ENCODE measurements at places on chromosomes 1 and 21.
A peak's percentile ranks its signal among the peaks of the same experiment; 100 is the strongest.

GRCh38 chr1:34781071-34781843 is at the start of gene GJB3:
Gene GJB3, plus strand, starts transcription at chr1:34781214. Its CDS starts 3,549 bp downstream, at chr1:34784763.
- DNase-seq = no peak

- no peak for DNase-seq
Observed at GRCh38 chr1:174966008-174966572, 33.7 kb upstream of the CACYBP start.

DNA sequence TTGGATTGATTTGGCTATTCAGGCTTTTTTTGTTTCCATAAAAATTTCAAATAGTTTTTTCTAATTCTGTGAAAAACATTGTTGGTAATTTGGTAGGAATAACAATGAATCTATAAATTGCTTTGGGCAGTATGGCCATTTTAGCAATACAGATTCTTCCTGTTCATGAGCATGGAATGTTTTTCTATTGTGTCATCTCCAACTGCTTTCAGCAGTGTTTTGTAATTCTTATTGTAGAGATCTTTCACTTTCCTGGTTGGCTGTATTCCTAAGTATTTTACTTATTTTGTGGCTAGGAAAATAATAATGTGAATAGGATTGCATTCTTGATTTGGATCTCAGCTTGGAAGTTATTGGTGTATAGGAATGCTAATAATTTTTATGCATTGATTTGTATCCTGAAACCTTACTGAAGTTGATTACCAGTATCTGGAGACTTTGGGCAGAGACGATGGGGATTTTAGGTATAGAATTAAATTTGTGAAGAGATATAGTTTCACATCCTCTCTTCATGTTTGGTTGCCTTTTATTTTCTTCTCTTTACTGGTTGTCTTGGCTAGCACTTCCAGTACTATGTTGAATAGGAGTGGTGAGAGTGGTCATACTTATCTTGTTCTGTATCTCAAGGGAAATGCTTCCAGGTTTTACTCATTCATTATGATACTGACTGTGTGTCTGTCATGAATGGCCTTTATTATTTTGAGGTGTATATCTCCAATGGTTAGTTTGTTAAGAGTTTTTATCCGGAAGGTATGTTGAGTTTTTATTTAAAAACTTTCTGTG is 57.3 kb downstream of the DRAM2 start:
- no peak for DNase-seq

GRCh38 chr1:40607921-40608320 is 57.6 kb downstream of the RIMS3 start:
- DNase-seq = no peak

GRCh38 chr1:177164380-177165068 is at the start of gene ASTN1:
Gene ASTN1, minus strand, starts transcription at chr1:177164712. Its CDS starts 36 bp downstream, at chr1:177164676.
- DNase-seq = no peak

GRCh38 chr1:112721966-112722524 is 6.9 kb upstream of the PPM1J start:
- DNase-seq = no peak

DNA sequence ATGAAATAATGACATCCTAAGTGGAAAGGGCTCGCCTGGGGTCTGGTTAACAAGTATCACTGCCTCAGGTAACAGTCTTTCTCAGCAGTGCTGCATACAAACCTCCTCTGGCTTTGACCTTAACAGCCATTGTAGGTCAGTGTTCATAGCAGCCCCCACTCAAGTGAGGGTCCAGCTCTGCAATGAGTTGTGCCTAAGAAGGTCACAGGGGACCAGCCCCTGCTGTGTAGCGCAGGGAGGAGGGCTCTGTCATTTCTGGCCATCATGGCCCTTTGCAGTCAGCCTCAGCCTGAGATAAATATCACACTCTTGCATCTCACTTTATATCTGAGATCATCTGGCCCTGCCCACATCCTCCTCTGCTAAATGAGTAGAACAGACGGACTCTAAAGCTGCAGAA is 18.1 kb upstream of the MYSM1 start:
- no peak for DNase-seq

GRCh38 chr1:85406887-85407533 is 57.9 kb downstream of the DDAH1 start:
- DNase-seq = no peak

DNA sequence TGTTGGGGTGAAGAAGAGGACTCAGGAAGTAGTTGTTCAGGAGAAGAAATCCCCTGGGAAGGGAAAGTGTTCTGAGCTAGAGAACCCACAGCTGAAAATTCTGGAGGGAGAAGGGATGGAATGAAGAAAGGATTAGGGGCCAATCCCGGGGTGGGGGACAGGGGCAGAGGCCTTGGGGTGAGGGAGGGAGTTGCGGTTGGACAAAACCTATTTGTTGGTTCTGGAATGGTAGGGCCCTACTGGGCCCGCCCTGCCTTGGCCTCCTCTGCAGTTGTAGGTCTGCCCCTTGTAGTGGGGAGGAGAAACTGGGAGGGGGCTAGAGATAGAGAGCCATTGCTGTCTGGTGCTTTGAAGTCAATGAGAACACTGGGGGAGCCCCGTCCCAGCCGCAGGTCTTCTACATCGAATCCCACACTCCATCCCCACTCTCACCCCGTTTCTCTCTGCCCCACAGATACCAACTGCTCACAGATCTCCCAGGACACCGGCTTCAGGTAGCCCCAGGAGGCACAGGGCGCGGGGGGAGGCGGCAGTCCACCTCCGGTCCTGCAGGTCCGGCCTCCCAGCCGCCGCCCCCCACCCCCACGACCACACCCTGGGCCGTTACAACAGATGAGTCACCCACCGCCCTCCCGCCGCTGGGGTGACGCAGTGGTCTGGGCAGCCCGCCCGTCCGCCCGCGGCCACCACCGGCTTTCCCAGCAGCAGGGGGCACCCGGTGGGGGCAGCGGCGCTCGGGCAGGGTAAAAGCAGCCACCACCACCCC is 1.1 kb downstream of the TAGLN2 start:
- DNase-seq = peak; percentile 89

DNA sequence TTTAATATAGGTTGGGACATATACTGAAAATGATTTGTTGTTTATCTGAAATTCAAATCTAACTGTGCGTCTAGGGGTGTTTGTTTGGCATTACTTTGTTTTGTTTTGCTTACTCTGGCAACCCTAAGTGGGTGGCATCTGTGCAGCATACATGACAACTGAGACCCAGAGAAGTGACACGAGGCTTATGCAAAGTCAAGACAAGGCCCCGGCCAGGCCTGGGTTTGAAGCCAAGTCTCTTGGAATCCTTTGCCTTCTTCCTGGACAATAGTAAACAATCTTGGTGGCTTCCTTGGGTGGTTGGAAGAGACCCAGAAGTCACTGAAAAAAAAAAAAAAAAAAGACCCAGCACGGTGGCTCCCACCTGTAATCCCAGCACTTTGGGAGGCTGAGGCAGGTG is 197.6 kb upstream of the TMEM51 start:
- DNase-seq = no peak

DNA sequence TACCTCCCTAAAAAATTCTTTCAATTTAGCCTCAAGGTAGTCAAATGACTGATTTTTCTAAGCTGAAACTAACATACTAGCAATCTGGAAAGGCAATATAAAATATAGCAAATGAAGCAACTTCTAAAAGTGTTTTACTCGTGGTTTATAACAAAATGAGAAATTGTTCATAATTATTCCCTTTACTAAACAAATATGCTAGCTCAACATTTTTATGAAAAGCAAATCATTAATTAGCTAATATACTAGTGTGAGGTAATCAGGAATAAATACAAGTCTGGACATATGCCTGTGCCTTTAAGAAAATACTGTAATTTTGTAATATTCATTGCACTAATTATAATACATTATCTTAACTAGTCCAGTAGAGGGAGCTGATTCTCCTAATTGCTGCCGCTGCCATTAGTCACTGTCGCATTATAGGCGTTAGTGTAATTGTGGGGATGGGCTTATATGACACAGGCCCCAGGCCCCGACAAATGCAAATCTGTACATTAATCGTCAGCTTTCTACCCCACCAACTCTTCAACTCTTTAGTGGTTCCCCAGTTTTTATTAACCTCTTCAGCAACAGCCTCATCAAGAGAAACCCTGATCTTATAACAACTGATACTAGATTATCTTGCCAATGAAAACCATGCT is 160.9 kb downstream of the GABPA start:
- DNase-seq = peak; percentile 15

DNA sequence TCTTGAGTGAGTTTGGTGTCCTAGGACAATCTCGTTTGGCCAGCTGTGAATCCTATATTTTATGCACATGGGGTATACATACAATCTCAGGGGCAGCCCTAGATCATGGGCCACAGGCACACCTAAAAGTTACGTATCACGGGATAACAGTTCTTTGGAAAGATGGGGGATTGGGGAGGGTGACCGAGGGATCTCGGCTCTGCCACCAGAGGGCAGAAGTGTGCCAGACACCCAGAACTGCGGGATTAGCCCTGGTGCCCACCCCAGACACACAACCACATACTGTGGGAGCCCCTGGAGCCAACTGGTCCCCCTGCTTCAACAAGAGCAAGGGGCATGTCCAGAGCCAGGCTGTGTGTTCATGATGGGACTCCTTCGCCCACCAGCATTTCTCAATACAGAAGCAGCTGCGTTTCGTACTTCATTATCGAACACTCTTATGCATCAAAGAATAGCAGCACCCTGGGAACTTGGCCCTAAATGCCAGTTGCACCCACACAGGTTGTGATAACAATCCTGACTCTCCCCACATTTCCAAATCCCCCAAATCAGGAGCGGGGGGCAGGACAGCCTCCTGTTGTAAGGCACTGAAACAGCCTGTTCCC is 37.4 kb downstream of the TMCO4 start:
- DNase-seq = peak; percentile 37

- DNase-seq = no peak
Observed at GRCh38 chr1:206000641-206001339, 2.4 kb downstream of the RAB7B start.

DNA sequence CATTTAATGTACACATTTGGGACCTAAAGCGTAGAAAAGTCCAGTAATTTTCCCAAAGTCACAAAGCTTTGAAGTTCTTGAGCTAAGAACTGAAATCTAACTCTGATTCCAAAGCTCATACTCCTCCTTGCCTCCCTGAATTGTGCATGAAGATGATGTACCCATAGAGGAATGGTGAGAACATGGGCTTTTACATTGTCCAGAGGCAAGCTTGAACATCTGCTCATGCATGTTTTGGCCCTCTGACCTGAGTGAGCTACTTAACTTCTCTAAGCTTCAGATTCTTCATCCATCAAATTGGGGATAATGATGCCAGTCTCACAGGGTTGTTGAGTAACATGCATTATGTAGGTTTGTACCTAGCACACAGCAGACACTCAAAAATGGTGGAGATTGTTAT is 258.4 kb upstream of the HOOK1 start:
- DNase-seq = no peak

DNA sequence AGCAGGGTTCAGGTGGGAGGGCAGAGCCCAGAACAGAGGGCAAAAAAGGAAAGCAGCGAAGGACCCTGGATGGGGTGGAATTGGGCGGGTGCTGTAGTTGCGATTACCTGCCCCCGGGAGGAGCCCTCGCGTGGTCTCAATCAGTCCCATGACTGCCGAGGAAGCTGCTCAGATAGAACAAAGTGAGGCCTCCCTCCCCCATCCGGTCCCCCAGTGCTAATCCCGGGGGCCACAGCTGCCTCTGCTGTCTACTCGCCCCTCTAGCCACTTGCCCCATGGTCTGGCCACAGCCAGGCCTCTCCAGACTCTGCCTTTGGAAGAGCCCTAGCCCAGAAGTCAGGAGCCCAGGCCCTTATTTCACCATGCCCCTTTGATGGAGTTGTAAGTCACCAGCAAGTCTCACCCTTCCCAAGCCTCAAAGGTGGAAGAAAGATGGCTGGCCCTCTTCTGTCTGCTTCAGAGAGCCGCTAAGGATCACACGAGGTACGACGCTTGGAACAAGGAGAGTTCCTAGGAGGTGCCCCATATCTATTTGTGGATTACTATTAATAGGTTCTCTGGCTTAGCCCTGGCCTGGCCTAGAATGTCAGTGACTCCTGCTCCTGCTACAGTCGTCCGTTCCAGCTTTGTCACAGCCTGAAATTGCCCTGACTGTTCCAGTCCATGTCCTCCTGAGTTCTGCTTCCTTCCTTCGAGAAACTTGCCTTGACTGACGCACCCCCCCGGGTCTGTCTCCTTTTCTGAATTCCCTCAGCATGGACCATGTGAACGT is 16.4 kb downstream of the ECHDC2 start:
- peak; percentile 39 for DNase-seq

- no peak for DNase-seq
Observed at GRCh38 chr1:38308780-38309179, 262.2 kb upstream of the POU3F1 start.

- DNase-seq = no peak
Observed at GRCh38 chr1:150804671-150805070, 3.4 kb downstream of the CTSK start.
